ENCODE measurements at places on chromosomes 11 and 22. TPM values are rescaled to one million over a fixed set of nuclear protein-coding genes. Genes with fewer than 3 reads are reported as not detected.

Gene LIPT2
- 3.0 TPM for total RNA-seq

Gene FAM180B
- total RNA-seq = not detected

Gene OR10A4
- not detected for total RNA-seq

Gene MEI1
- 0.50 TPM for total RNA-seq

Gene F2
- total RNA-seq = not detected

Gene P4HA3
- total RNA-seq = 3.7 TPM

Gene PDXP
- 14.9 TPM for total RNA-seq

Gene SMC1B
- total RNA-seq = not detected

Gene CFAP300
- total RNA-seq = 3.3 TPM

Gene PGM2L1
- total RNA-seq = 0.74 TPM

Gene CASP5
- not detected for total RNA-seq

Gene CHEK1
- 29.0 TPM for total RNA-seq

Gene ZNHIT2
- total RNA-seq = 11.7 TPM

Gene PANX3
- not detected for total RNA-seq

Gene POU2AF2
- total RNA-seq = not detected

Gene SLC17A6
- total RNA-seq = not detected

Gene PRR5
- 3.7 TPM for total RNA-seq

Gene CBLIF
- total RNA-seq = not detected

Gene PRR33
- total RNA-seq = not detected

Gene TSSK2
- not detected for total RNA-seq

Gene OR52I2
- not detected for total RNA-seq

Gene DLG2
- 0.45 TPM for total RNA-seq

Gene VSIG10L2
- total RNA-seq = not detected

Gene OR2AG2
- total RNA-seq = under 0.01 TPM

Gene NPAS4
- not detected for total RNA-seq

Gene CSF2RB
- not detected for total RNA-seq

Gene APLNR
- total RNA-seq = not detected

Gene OR2D2
- not detected for total RNA-seq

Gene CXCR5
- not detected for total RNA-seq

Gene PHF21B
- not detected for total RNA-seq

Gene ANGPTL5
- total RNA-seq = not detected

Gene PLEKHB1
- total RNA-seq = 0.89 TPM

Gene LARGE2
- 0.17 TPM for total RNA-seq

Gene POU2AF1
- total RNA-seq = not detected

Gene SPI1
- not detected for total RNA-seq

All from bronchus fibroblast of lung (primary cell).